ENCODE measurements at places on chromosomes 7 and 10.

- no peak for DNase-seq
Measured at GRCh38 chr7:47337531-47337930, 244.4 kb downstream of the TNS3 start.

DNA sequence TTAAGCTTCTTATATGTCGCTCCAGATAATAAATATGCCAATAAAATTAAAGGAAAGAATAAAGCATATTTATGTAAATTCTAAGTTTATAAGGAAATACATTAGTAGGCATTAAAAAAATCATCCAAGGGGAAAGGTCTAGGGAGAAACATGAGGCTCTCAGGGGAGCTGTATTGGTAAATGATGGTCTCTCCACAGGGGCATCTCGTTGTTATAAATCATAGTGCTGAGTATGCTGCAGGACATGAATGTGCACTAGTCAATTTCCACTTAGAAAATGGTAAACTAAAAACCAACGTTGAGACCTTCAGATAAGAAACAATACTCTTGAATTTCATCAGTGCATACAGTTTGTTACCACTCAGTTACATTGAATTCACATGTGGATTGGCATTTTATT lies 194.0 kb upstream of the AHR start:
- no peak for DNase-seq

DNA sequence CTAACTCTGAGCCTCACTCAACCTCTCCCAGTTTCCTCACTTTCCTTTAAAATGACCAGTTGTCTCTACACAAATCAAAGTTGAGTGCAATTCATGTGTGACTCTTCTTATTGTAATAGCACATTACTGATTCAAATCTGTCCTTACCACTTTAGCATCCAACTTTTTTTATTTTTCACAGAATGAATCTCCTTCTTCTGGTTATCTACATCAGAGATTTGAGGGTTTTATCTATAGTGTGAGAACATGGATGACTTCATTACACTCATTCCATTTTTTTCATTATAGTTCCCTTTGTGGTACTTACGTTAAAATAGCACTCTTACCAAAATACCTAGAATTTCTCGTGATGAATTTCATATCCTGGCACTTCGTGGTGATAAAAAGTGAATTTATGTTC lies 43.3 kb downstream of the RTKN2 start:
- no peak for DNase-seq

DNA sequence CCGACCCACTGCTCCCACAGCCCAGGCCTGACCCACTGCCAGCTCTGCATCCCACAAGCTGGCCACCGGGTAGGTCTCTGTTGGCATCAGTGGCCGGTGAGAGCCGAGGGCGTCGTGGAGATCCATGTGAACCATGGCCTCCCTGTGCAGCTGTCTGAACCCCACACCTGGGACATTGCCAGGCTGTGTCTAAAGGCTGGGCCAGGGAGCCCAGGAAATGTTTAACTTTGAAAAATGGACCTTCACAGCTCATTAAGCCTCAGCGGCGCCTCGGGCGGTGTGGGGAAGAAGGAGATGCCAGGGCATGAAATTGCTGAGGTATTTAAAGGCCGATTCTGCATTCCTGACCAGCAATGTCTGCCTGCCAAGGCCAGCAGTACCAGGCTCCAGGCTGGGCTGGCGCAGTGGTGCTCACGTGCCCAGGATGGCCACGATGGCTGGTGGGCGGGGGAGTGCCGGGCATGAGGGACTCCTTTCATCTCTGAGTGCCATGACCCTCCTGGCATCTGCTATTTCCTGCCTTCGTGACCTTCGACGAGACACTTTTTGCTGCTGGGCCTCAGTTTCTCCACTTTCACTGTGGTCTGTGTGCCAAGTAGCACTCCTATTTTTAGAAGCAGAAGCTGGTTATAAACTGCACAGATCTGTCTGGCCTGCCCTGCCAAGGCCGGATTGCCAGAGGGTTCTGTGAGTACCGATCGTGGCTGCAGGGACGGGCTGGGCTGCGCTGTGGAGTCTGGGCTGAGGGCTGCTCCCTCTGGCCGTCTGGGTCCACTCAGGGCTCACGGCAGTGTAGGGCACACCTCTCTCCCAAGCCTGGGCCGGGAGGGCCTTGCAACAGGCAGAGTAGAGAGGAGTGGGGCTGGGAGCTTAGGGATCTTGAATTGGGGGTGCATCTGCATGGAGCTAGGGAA lies 21.8 kb downstream of the ELFN1 start:
- no peak for DNase-seq

- no peak for DNase-seq
Measured at GRCh38 chr7:102024769-102025391, 207.5 kb downstream of the CUX1 start.

DNA sequence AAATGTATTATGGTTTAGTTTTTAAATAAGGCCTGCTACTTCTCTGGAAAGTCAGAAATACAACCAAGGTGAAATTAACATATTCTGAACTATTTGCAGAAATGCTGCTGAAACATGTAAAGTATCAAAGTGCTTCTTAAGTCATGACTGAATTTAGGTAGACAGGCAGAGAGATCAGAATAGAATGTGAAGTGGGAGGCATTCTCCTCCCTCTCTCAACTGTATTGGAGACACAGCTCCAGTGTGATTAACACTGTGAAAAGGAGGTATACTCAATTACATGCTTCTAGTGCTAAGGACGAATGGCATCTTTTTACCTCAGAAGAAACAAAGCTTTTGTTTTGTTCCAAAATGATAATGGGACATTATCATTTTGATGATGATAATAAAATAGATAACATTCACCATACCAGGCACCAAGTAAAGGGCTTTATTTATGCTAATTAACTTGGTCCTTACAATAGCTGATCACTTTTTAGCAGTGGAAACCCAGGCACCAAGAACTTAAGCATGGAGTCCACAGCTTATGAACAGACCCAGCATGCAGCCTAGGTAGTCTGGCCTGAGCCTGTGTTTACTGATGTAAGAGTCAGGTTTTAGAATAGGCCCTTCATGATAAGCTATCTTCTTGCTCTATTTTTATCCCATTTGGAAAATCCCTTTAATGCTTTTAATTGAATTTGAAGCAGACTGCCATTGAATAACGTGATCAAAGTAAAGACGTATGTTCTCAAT lies 26.0 kb downstream of the PPP1R9A start:
- no peak for DNase-seq

Measured in T-helper 2 cell treated with Interferon-gamma antibody and Interleukin-4, amounts not matched to agents 5 μg/mL and 100 μg/mL, for 36 hours (primary cell).